ENCODE measurements at places on chromosomes 11 and 22.

DNA sequence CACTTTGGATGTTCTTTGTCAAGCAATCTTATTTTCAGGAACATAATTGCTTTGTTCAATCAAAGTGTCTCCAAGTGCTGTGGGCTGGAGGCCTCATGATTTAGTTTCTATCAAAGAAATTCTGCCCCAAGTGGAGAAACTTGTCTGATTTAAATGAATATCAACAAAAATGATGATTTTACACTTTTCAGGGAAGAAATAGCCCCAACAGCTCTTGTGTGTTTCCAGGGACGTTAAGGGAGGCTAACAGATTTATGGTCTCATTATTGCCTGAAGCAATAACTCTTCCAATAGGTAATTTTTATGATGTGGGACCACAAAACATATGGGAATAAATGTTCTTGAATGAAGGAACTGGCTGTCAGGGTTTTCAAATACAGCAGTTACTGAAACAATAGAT lies 699.1 kb downstream of the FAM181B start:
- DNase-seq: no peak

DNA sequence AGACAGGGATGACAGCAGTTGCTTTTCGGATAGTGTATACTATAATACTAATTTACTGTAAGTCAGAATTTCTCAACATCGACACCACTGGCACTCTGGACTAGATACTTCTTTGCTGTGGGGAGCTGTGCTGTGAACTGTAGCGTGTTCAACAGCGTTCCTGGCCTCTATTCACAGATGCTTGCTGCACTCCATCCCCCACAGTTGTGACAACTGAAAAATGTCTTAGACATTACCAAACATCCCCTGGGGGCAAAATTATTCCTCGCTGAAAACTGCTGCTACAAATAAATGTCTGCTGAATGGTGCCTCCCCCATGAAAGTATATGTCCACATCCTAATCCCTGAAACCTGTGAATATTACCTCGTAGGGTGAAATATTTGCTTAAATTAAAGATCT lies 7.5 kb upstream of the SLC15A3 start:
- no peak for DNase-seq

GRCh38 chr11:95714843-95715776 lies 74.5 kb downstream of the FAM76B start:
- no peak for DNase-seq

- no peak for DNase-seq
Observed at GRCh38 chr11:78996007-78996406, 421.3 kb upstream of the NARS2 start.

DNA sequence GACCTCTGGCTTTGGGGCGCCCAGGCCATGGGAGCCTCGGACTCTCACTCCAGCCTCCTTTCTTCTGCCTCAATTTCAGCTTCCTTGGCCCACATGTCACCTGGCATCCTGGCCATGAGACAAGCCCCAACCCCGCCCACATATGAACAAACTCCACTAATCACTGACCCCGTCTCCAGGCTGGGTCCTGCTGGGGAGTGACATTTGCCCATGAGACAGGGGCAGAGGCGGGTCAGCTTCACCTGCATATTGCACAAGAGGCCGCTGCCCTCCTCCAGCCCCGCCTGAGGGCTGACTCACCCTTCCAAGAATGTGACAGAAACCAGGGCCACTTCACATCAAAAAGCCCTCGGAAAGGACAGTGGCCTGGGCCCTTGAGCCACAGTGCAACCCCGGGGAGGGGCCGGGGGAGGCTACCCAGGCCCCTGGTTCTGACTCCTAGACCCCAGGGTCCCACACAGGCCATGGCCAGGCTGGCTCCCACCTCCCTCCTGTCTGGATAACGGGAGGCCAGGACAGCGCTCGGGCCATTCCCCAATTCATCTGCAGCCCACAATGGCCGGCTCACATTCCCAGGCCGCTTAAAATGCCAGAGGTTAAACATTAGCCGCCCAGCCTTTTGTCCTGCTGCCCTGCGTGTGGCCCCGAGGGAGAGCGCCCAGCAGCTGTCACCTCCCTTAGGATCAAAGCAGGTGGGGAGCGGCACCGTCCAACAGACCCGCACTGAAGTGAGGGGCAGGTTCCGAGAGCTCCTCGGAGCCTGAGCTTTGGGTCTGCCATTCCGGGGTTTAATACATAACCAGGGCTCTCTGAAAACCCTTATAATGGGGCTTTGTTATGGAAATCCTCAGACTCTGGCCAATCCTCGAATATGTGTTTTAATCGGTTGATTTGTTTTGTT lies 42.3 kb downstream of the TRMU start:
- DNase-seq: no peak

DNA sequence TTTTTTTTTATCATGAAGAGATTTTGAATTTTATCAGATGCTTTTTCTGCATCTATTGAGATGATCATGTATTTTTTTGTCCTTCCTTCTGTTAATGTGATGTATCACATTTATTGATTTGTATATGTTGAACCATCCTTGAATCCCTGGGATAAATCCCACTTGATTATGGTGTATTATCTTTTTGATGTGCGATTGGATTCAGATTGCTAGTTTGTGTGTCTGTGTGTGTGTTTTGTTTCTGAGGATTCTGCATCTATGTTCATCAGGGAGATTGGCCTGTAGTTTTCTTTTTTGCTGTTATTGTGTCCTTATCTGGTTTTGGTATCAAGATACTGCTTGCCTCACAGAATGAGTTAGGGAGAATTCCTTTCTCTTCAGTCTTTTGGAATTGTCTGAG lies 52.6 kb downstream of the KCNQ1OT1 start:
- DNase-seq: no peak

DNA sequence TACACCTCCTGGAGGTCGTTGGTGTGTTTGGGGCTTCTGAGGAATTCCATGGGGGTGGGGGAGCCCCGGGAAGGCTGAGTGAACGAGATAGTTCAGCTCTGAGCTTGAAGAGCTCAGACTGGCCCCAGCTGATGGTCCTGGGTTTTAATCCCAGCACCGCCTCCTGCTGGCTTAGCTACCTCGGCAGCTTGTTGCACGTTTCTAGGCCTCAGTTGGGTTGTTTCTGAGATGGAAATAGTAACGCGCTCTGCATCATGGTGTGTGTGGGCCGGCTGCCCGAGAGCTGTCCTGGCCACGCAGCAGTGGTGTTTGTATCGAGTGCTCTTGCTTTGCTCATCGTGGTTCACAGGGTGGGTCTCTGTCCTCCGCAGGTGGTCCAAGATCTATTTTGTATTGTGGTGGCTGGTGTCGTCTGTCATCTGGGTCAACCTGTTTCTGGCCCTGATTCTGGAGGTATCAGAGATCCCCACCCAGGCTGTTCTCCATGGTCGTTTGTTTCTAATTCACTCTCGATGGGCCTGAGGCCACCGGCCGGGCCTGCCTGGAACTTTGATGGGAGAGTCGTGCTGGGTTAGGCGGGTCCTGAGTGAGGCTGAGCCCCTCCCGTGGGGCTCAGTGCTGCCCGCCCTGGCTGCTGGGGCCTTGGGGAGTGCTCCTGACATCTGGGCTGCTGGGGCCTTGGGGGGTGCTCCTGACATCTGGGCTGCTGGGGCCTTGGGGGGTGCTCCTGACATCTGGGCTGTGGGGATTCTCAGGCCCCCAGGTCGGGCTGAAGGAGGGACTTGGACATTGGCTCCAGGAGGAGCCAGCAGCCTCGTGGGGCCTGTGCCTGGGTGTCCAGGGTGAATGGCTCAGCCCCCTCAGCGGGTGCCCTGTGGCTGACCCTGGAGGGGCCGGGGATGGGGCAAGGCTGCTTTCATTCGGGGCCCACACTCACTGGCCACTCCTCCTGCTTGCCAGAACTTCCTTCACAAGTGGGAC lies 37.7 kb downstream of the TPCN2 start:
- DNase-seq: no peak

DNA sequence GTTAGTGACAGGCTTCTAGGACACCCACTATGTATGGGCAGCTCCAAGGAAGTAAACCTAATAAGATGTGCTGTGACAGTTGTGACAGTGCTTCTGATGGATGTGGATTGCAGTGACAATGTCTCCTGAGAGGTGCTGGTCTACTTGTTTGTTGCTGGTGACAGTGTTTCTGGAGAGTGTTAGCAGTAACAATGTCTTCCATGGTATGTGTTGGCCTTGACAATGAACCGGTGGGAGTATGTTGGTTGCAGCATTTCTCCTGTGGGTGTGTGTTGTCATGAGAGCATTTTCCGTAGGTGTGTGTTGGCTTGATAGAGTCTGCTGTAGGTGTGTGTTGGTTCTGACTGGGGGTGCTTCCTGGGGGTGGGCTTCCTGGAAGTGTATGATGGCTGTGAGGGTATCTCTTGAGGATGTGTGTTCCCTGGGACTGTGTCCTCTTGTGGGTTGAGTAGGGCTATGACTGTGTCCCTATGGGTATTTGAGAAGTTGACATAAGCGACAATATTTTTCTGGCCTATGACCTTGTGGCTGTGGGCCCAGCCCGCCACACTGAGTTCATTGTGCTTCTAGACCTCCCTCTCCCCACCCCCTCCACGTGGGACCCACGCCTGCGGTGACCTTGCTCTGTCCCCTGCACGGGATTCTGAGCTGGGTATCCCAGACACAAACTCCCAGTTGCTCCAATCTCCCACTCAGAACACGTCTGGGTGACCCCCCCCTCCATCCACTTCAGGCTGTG lies 1.2 kb downstream of the DCHS1 start:
- DNase-seq: peak; percentile 47

- no peak for DNase-seq
Observed at GRCh38 chr11:32071811-32072210, 19.1 kb upstream of the RCN1 start.

GRCh38 chr11:13462311-13462900 lies 616 bp downstream of the BTBD10 start:
- peak; percentile 22 for DNase-seq

GRCh38 chr11:10498022-10498400 lies 42.9 kb downstream of the AMPD3 start:
- DNase-seq: no peak

- DNase-seq: no peak
Observed at GRCh38 chr11:72242141-72242540, 1.8 kb downstream of the PHOX2A start.

DNA sequence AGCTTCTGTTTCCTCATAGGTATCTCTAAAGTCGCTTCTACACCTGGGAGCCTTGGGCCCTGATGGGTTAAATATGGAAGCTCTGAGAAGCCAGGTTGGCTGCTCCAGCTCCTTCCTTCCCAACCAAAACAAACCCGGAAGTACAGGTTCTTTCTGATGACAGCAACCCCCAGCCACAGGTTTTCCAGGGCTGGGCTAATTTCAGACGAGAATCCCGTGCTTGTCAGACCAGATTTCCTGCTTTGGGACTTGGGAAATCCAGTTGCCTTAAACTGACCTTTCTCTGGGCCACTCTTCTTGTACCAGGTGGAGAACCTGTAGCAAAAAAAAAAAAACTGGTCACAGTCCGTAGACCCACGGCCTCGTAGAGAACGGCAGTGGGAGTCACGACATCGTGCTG lies 51.9 kb downstream of the RBX1 start:
- DNase-seq: no peak

DNA sequence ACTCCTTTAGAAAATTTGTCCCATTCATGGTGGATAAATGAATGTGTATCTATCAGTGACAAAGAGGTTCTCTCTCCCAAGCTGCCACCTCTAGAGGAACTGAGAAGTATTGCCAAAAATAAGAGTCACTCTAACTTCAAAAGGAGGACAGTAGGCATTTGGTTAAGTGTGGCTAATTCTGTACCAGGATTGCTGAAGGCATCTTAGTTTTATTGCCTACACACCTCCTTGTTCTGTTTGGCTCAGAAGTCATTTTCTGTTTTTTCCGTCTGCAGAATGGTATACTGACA lies 189.0 kb upstream of the MPPED2 start:
- DNase-seq: no peak

DNA sequence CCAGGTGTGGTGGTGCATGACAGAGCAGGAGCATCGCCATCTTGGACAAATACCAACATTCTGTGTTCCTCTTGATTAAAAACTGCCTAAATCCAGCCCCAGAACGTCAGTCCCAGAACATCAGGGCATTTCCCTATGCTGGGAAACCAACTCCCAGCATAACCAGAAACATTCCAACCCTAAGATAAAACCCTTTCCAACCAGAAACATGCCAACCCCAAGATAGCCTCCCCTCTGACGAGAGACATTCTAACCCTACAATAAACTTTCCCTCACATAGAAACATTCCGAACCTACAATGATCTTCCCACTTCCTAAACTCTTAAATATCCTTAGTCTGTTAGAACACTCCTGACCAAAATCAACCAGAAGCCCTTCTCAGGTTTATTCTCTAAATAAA lies 11.6 kb downstream of the PLAAT4 start:
- DNase-seq: no peak

GRCh38 chr22:27157666-27158370 lies 500.4 kb downstream of the MIAT start:
- DNase-seq: no peak
